ENCODE measurements at places on chromosomes 7 and 10.

DNA sequence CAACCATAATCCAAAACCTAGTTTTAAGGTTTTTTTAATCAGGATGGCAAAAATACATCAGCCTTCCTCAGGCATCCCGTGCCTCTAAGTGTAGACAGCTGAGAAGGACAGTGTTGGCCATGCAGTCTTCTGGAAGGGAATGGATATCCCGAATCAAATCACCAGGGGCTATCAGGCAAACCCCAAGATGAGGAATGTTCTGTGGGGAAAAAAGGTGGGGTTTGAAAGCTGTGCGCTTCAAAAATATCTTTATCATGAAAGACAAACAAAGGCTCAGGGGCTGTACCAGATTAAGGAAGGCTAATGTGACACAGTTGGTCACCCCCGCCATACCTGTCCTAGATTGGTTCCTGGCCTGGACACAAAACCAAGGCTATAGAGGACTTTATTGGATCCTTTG is 5.4 kb downstream of the TMEM273 start:
- DNase-seq = no peak

DNA sequence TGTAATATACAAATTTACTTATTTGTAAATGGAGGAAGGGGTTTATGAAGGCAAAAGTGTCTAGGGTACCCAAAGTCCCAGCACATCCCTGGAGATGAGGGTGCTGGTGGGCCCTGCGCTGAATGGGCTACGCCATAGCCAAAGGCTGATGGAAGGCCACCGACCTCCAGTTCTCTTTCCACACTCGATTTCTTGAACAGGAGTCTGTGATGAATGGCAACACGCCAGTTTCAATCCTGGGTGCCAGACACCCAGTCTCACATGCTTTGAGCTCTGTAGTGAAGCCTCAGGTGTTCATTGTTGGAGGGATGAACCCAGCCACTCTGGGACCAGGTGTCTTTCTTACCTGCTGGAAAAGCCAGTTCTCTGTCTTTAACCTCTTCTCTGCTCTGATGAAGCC is 752 bp downstream of the LRMDA start:
- DNase-seq = no peak

GRCh38 chr7:125033506-125033905 is 103.9 kb upstream of the POT1 start:
- DNase-seq = no peak

GRCh38 chr7:155665079-155665956 is 20.9 kb downstream of the RBM33 start:
- no peak for DNase-seq

DNA sequence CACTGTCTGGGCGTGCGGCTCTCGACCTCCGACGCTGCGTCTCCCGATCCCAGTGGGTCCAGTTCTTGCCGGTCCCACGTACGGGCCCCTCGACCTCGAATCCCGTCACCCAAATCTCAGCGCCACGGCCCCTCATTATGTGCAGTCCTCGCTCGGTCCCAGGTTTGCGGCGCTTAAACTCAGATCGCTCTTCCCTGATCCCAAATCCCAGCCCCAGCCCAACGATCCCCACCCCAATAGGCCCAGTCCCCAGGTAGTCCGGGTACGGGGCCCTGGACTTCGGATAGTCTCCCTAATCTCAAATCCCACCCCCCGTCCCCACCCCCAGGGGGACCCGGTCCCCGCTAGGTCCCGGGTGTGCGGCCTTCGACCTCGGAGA is 666 bp downstream of the HNRNPF start:
- DNase-seq = no peak

DNA sequence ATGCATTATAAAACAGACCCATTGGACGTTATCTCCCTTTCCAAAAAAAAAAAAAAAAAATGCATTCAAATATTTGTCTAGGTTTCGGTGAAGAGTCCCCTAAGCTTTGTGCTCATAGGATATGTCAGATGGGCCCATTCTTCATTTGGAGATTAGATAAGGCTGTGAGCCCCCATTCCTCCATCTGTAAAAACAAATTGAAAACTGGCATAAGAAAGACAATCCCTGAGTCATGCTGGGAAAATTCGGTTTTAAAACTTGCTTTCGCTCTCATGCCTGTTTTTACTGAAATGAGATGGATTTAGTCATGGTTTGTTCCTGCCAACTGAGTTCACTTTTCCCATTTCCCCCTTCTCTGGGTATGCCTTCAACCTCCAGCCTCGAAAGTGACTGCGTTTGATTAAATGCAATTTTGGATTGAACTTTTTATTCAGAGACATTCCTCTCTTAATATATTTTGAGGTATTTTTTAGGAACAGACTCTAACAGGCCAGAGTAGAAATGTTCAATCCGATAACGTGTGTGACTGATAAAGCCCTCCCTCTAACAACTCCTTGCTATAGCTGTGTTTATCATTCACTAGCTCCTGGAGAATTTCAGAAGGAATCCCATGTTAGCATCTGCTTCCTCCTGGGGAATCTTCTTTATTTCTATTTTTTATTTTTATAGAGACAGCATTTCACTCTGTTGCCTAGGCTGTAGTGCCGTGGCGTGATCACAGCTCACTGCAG is 190.9 kb upstream of the LYZL2 start:
- no peak for DNase-seq

- no peak for DNase-seq
These were observed 58.4 kb downstream of the MAPK8 start for GRCh38 chr10:48364659-48365405.

GRCh38 chr7:47907981-47908616 is 40.2 kb downstream of the PKD1L1 start:
- DNase-seq = no peak

All from NCI-H2081 treated with DMSO at 0.1 percent for 48 hours (cell line).